ENCODE measurements at places on chromosomes 1 and 21. TPM values are rescaled to one million over a fixed set of nuclear protein-coding genes. Genes with fewer than 3 reads are reported as not detected.

DNA sequence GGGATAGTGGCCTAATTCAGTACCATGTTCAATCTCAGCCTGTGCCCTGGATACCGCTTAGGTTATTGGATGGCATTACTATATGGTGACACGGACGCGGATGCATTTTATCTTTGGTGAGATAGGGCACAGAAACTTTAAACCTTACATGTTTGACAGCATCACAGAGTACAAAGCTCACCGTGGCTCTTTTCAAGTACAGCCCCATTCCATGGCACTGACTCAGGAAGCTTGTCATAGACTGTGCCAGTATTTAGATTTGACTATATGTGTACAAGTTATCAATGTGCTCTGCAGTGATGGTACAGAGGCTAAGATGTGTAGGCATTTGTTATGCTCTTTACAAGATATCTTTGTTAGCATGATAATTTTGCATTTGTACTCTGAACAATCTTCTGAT is 169.0 kb downstream of the RYR2 start:
- no peak for DNase-seq

GRCh38 chr21:46347203-46347550 is 23.2 kb downstream of the PCNT start:
- no peak for DNase-seq

DNA sequence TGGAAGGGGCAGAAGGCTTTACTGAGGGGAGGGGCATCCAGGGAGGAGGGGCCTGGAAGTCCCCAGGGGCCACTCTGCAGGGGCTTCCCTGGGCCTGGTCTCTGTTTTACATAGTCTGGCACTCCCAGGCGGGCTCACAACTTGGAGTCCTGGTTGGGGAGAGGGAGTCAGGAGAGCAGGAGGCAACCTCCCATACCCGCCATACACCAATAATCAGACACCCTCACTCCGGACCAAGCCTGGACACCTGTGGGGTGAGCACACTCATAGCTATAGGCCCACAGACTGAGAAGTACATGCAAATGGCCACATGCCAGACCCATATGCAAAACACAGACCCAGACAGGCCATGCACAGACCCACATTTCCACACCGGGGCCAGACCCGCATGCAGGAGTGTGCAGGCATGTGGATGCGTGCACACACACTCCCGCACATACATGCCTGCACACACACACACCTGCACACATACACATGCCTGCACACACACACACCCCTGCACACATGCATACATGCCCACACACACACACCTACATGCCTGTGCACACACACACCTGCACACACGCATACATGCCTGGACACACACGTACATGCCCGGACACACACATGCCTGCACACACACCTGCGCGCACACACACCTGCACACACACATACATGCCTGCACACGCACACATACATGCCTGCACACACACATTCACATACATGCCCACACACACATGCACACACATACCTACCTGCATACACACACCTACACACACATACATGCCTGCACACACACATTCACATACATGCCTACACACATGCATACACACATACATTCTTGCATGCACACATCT is 89.5 kb upstream of the RUNX3 start:
- no peak for DNase-seq

DNA sequence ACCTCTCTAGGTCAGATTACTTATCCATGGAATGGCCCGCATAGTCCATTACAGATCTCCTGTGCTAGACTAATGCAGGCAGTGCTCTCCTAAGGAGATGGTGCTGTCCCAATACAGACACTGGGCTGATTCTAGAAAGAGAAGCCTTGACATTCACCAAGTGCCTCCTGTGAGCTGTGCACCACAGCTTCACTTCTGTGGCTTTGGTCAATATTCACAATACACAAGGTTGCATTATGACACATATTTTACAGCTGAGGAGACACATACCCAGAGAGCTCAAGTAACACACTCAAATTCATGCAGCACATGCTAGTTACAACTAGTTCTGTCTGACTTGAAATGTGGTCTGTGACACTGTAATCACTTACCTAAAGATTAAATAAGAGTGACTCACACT is 59.4 kb upstream of the LRRC8B start:
- DNase-seq = no peak

DNA sequence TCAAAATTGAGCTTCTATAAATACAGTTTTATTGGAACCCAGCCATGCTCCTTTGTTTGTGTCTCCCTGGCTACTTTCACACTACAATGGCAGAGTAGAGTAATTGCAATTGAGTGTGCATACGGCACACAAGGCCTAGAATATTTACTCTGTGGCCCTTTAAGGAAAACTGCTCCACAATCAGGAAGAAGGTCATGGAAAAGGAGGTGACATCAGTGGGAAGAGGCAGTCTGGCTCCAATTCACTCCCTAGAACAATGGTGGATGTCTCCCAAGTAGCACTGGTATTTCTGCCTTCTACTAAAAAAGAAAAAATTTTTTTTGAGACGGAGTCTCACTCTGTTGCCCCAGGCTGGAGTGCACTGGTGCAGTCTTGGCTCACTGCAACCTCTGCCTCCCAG is 51.3 kb downstream of the KRTAP19-8 start:
- no peak for DNase-seq

DNA sequence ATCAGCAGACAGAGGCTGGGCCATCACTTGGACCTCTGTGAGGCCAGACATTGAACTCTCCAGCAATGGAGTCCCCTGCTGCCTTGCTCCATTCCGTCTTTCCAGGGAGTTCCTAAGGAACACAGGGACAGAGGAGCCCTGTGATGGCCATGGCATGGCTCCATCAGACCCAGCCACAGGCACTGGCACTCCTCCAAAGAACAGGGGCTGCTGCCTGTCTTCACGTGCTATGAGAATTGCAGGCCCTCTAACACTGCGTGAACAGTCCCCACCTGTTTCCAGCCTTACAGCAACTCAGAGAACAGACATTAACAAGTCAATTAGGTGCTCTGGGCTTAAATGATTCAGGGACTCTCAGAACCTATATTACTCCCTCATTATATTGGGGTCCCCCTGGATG is 140.8 kb downstream of the ASTN1 start:
- DNase-seq = no peak

NGF gene
- polyA plus RNA-seq = 2.1 TPM

GRCh38 chr1:29903548-29904166 is 667.3 kb downstream of the PTPRU start:
- DNase-seq = no peak

DNA sequence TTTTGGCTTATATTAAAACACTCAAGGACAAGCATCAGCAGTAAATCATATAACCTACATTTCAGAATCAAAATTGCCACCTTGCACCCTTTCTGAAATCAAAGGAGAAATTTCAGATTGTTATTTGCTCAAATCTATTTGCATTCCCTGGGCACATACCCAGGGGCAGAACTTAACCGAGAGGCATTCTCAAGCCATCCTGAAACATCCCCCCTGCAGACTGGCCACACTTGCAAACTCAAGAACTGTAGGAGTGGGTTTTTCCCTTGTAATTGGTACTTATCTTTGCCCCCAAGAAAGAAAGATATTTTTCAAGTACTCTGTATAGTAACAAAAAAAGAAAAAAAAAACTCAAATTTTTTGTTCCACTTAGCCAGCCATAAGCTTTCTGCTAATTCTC is 213.6 kb upstream of the ESRRG start:
- DNase-seq = no peak

- DNase-seq = no peak
Measured at GRCh38 chr1:119662034-119662437, 14.0 kb upstream of the ZNF697 start.

- no peak for DNase-seq
Measured at GRCh38 chr1:160247053-160247452, 15.3 kb downstream of the DCAF8 start.

DNA sequence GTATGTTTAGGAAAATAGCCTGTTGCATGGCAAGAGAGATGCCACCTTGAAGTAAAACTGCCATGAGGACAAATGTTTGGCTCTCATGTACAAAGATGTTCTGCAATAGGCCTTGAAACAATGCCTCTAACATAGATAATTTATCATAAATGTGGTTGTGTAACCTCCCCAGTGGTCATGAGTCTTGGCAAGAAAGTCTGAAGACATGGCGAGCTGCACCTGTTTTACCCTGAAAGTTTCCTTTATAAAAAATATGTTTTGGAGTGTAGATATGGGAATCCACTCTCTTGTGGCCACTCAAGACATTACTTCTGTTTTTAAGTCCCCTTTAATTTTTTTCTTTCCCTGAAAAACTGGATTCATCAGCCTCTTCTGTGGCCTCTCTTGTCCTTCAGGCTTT is 2217.1 kb downstream of the NCAM2 start:
- no peak for DNase-seq

DNA sequence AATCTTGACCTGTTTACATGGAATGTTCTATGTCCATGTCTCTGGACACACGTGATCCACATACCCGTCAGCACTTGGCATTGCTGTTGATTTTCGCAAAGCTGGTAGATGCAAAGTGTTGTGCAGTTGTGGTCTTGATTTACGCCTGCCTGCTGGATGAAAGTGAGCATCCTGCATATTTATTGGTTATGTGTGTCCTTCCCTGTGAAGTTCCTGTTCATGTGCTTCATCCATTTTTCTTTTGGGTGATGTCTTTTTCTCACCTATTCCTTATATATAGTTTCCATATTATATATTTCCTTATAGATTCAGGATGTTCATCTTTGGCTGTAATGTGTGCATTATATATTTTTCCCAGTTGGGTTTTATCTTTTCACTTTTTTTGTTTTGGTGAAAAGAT is 6.5 kb downstream of the AGPAT3 start:
- no peak for DNase-seq

DNA sequence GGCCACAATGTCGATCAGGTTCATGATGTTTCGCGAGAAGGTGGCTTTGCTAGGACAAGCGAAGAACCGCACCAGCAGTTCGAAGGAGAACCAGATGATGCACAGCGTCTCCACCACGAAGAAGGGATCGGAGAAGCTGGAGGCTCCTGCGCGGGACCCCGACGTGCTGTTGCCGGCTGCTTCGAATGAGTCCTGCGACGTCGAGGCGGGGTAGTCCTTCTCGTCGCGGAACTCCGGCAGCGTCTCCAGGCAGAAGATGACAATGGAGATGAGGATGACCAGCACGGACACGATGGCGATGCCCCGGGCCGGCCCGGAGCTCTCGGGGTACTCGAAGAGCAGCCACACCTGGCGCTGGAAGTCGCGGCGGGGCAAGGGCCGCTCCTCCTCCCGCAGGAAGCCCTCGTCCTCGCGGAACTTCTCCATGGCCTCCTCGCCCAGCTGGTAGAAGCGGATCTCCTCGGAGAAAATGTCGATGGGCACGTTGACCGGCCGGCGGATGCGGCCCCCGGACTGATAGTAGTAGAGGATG is 869 bp downstream of the KCNA3 start:
- no peak for DNase-seq

DNA sequence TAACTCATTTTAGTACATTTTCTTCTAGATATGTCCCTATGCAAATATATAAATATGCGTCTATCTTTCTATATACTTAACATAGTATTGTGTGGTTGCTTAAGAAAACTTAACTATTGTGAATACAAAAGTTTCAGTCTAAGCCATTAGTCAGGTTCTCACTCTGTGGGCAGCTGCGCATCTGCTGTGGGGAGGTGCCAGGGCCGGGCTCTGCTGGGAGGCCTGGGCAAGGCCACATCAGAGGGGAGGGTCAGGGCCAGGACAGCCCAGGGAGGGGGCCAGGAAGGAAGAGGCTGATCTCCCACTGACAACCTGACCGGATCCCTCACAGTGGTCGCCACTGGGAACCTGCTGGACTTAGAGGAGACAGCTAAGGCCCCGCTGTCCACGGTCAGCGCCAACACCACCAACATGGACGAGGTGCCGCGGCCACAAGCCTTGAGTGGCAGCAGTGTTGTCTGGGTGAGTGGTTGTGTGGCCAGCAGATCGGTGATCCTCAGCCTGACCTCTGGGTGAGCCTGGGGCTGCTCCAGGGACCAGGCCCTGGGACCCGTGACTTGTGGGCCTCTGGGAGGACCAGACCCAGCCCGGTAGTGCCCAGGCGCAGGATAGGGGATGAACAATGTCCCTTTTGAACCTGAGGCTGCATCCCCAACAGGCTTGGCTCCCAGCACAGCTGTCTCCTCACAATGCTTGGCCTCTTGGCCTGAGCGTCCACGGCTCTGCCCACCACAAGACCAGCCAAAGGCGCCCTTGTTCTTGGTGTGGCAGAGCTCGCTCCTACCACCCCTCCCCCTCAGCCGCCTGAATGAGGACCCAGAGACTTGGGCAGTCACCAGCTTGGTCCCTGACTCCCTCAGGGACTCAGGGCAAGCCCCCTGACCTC is 20.2 kb downstream of the LDLRAP1 start:
- DNase-seq = no peak

GRCh38 chr1:215022741-215023141 is 59.8 kb upstream of the KCNK2 start:
- no peak for DNase-seq

DNA sequence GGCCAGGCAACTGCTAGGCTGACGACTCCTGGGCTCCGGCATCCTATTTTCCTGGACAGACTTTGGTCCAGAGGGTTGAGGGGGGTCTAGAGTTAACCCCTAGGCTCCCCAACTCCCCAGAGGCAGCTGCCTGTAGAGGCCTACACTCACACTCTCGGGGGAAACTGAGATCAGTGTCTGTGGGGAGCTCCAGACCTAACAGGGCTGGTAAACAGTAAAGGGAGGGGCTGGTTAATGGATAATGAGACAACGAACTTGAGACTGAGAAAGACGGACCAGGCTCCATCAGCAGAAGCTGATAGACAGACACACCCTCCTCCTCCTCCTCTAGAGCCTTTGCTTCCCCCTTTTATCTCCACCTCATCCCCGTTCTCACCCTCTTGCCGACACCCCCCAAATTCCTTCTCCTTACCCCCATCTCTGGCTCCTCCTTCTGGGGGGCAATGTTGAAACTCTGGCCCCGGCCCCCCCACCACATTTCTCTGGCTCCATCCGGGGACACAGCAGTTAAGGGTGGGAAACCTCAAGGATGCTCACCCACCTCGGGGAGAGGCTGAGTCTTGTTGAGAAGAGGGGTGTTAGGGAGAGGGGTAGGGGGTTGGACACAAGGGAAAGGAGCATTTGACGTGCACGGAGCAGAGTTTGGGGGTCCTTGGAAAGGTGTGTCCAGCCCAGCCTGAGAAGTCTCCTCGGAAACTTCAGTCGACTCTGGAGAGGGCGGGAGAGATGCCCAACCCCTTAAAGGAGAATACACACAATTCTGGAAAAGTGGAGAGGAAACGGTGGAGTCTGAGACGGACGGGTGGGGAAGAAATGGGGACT is at the start of gene MTMR11:
TSS of gene MTMR11 (minus strand) at position 710 of the 822 bp plus-strand sequence. CDS start at position 478, 232 bp downstream.
- DNase-seq = no peak

RXFP4 gene
- not detected for polyA plus RNA-seq

DNA sequence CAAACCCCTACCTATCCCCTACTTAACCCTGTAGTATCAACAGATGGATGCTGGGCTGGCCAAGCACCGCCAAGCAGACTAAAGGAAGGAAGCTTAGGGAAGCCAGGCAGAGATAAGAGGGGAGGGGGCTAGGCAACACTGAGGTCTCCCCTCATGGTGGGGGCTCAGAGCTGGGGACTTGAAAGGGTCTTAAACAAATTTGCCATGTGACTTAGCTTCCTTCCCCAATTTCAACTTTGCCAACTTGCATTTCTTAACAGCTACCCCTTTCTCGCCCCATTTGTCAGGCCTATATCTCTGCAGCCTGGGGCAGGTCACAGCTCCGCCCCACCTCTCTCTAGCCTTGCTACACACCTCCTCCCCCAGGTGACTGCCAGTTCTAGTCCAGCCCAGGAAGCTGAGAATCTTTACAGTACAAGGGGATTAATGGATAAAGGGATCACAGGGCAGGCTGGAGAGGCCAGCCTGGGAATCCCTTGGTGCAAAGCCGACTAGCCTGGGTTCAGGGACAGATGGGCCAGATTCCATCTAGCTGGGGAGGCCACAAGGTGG is 3.4 kb downstream of the KIF21B start:
- no peak for DNase-seq

- DNase-seq = peak; percentile 51
Measured at GRCh38 chr1:2134621-2135307, 59.8 kb downstream of the FAAP20 start.

Measured in liver (tissue), 10 donors.